ENCODE measurements at places on chromosomes 2 and 18.

- no peak for DNase-seq
These were observed 57.2 kb downstream of the COBLL1 start for GRCh38 chr2:164784376-164784775.

DNA sequence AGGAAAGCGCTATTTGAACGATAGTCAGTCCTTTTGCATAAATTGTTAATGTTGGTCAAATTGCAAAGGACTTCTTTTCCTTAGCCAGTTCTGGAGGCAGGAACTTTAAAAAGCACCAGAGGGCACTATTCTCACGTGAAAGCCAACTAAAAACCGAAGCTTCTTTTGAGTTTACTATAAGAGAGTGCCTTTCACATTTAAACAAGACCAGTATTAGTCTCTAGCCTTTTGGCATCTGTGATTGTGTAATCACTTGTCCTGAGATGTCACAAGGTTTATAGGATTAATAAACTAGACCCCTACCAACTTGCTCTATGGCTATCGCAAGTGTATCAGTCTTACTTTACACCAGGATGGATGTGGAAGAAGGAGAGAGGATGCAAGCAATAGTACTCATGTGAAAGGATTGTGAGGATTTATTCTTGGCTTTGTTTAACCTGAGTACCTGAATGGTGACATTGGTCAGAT, 14.4 kb upstream of the STAT4 start:
- no peak for DNase-seq

DNA sequence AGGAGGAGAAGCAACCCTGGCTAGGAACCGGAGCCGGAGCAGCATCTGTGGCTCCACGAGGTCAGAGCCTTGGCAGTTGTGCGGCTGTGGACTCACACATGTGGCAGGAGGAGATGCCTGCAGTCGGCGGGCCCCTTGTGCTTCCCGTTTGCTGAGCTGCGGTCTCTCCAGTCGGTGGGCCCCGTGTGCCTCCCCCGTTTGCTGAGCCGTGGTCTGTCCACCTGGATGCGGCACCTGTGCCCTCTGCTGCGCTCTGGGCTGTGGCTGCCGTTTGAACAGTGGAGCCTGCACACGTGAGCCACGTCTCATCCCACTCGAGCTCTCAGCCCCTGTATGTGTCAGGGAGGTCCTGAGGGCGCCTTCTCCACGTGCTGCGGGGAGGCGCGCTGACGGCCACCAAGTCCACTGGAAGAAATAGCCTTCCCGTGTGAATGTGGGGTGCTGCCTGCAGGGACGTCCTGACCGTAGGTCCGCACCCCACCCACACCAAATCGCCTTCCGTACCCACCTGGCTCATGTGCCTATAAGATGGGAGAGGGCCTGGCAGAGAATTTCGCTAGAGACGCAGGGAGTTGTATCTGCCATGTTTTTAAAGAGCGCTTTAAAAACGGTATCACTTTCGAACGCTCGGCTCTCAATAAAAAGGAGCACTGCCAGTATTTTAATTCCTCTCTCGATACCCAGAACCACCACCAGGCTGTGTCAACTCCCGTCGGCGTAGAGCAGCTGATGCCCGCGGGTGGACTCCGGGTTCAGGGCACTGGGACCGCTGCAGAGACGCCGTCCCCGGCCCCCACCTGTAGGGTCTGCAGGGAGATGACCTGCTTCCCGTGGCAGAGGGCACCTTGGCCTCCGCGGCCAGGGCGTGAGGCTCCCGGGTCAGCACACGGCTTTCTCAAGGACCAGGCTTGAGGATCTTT, 117.0 kb downstream of the NFATC1 start:
- DNase-seq = no peak

GRCh38 chr2:151655663-151656398, 78.4 kb downstream of the NEB start:
- no peak for DNase-seq

GRCh38 chr2:98299211-98299905, 46.9 kb upstream of the CNGA3 start:
- no peak for DNase-seq

DNA sequence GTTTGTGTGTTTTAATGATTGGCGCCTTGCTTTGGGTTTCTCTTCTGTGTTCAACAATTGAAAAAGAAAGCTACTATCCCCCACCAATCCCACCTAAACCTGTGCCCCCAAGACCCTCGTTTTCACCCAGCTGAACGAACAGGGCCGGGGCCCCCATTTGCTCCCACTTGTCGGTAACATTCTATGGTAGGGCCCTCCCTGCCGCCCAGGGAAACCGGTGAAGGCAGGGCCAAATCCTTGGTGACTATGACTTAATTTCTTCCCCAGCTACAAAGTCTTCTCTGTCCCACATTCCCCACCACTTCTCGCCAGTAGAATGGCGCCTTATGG, 598 bp upstream of the SNRNP200 start:
- DNase-seq = no peak

GRCh38 chr2:19357402-19358241, 801 bp downstream of the OSR1 start:
- no peak for DNase-seq

- no peak for DNase-seq
These were observed 342.3 kb downstream of the DCC start for GRCh38 chr18:52682260-52682659.

DNA sequence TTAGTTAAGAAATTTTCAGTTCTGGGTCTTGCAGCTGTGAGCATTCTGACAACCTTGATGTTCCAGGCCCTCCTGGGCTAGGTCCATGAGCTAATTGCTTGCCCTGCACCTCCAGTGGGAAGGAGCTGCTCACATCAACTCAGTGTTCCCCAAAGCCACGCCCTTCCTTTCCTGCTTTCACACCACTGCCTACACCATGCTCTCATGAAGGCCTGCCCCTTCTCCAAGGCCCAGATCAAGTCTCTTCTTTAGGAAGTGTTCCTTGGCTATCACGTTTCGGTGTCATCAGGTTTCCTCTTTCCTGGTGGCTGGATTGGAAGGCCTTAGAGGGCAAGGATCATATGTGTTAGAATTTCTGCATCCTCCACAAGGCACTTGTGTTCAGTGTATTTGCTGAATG, 18.8 kb downstream of the TMEM127 start:
- no peak for DNase-seq

- no peak for DNase-seq
These were observed 2.4 kb downstream of the TIGD1 start for GRCh38 chr2:232547991-232548390.
